Uterus (tissue), 4 donors: ENCODE measurements at places on chromosomes 3 and 15.

GRCh38 chr3:28502397-28502937 lies 153.8 kb upstream of the AZI2 start:
- DNase-seq, result no peak

DNA sequence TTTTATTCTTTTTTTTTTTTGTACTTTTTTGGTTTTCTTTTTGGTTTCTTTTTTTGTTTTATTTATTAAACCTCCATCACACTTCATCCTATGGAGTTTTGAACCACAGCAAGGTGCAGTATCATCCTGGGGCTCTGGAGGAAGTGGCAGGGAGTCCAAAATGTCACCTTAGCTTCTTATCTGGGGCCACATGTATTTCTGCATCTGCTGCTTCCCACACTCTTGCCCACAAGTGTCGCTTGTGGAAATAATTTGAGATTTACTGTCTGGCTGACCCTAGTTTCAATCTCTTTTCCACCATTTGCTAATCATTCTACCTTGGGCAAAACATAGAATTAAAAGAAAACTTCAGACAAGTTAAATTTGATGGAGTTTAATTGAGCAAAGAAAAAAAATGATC lies 6.4 kb downstream of the OPA1 start:
- DNase-seq, result no peak

DNA sequence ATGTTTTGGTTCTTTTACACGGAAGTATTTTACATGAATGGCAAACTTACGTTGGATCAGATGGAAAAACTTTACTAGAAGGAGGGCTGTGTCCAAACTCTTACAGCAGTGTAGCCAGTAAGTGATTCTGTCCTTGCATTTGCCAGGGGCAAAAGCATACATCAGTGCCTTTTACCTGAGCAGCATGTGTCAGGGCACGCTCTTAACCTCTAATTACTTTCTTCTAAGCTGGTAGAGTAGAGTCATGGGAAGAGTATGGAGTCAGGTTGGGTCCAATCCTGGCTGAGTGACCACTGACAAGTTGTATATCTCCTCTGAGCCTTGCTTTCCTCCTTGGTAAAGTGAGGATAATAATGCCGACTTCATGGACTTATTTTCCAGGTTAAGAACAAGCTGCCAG lies 47.1 kb downstream of the RYR3 start:
- no peak for DNase-seq

DNA sequence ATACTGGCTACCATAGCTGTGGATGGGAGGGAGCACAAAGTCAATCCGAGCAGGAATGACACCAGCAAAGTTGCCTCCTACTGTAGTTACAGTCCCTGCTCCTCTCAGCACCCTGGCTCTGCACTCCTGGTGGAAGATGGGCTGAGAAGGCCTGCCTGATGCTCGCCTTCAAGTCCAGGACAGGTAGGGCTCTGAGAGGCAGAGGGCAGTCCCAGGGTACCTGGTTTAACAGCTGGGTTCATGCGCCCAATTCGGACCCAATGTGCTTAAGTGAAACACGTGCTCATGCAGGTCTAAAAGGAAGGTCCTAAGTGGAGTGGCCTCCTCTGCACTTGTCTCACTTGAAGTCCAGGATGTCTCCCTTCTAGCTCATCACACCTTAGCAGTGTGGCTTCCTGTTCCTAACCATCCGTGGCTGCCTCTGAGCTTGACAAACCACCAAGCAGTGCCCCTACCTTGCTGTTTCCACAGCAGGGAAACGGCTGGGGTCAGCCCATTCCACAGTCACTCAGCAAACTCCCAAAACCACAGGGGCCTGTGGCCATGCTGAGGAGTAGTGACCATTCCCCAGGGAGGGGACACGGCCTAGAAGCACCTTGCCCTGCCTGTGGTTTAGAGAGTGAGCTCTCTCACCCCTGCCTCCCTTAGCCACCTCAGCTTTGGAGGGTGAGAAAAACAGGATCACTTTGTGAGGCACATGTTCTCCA lies 3.9 kb upstream of the MUSTN1 start:
- no peak for DNase-seq

GRCh38 chr3:184336547-184337398 lies 627 bp upstream of the FAM131A start:
- DNase-seq, result peak; percentile 39

DNA sequence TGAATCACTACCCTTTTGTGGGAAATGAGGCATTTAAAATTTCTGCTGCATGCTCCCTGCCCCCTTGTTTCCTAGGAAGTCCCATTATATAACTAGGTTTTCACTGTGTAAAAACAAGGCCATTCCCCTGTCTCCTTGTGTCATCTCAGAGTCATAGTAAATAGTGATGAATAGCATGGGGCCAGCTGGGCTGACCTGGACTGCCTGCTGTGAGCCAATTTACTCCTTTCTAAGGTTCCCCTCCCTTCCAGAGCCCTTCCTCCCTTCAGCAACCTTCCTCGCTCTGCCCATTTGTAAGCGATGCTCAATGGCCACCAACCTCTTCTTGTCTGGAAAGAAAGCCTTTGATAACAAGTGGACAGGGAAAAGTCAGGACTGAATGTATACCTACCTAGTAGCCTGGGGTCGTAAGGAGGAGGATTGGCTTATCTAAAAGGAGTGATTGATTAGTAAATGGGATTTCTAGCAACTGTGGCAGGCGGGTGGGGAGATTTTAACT lies 11.7 kb downstream of the ITGA11 start:
- peak; percentile 46 for DNase-seq
